ENCODE measurements at places on chromosomes 6 and 20.

- no peak for DNase-seq
Measured at GRCh38 chr6:36722879-36723278, 25.3 kb downstream of the RAB44 start.

DNA sequence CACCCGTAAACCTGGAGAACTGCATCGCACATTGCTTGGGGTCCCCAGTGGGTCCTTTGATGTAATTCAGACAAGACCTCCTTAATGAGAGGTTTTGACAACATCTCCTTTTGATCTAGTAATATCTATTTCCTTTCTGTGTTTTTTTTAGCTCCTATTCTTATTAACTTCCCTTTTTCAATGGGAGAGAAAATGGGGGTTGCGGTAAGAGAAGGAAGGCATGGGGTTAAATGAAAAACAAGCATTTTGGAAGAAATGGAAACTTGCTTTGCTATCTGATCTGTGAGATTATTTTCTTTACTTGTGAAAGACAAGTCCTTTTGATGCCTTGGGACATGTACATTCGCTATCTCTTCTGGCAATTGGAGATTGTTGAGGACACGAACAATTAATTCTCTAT lies 418.6 kb upstream of the MAN1A1 start:
- DNase-seq: no peak

DNA sequence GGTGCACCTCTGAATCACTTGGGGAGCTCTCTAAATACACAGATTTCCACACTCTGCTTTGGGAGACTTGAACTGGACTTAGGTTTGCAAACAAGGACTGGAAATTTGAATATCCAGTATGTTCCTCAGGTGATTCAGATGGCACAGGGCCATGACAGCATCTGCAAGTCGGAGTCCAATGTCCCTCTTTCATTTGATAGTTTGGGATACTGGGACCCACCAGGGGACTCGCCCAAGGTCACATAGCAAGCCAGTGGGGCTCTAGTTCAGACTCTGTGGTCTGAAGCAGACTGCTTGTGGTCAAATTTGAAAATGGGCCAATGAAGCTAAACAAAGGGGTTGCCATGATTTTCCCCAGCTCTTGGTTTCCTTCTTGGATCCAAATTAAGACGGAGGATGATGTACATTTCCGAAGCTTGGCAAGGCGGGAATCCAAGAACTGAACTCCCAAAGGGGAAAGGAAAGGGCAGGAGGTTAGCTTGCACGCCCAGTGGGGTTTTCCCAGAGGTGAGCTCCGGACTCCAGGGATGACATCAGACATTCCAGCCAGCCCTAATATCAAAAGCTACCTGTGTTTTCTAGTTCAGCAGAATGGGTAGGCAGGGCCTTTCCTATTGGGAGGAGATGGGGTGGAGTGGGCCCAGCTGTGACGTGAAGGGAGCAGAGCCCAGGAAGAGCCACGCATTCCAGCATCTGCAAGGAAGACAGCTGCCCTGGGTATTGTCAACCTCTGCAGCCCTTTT lies 3.4 kb upstream of the SYS1 start:
- no peak for DNase-seq

DNA sequence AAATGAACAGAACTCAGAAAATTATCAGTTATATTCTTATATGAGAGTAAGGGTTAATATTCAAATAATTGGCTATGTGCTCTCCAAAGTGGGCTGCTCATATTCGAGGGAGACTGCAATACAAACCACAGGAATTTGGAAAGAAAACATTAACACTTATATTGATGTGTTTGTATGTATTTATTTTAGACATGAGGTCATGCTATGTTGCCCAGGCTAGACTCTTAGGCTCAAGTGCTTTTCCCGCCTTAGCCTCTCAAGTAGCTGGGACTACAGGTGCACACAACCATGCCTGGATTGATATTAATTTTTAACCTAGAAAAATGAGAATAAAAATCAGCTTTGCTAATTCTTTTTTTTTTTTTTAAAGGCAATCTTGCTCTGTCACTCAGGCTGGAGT lies 35.0 kb downstream of the BTBD9 start:
- no peak for DNase-seq

DNA sequence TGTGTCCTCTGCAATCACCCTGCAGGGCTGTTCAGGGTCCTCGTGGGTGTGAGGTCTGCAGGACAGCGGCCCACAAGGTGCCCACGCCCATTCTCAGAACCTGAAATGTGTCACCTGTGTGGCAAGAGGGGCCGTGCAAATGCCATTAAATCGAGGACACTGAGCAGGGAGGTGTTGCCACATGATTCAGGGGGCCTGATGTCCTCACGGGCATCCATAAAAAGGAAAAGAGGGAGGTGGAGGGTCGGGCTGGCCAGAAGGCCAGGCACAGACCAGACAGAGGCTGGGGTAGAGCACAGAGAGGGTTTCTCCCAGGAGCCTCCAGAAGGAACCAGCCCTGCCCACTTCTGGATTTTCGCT lies 239.6 kb downstream of the ERMARD start:
- DNase-seq: no peak
